Posterior vena cava (tissue), 2 donors: ENCODE measurements at places on chromosomes 2 and 18. TPM values are rescaled to one million over a fixed set of nuclear protein-coding genes. Genes with fewer than 3 reads are reported as not detected.
A peak's percentile ranks its signal among the peaks of the same experiment; 100 is the strongest.

DNA sequence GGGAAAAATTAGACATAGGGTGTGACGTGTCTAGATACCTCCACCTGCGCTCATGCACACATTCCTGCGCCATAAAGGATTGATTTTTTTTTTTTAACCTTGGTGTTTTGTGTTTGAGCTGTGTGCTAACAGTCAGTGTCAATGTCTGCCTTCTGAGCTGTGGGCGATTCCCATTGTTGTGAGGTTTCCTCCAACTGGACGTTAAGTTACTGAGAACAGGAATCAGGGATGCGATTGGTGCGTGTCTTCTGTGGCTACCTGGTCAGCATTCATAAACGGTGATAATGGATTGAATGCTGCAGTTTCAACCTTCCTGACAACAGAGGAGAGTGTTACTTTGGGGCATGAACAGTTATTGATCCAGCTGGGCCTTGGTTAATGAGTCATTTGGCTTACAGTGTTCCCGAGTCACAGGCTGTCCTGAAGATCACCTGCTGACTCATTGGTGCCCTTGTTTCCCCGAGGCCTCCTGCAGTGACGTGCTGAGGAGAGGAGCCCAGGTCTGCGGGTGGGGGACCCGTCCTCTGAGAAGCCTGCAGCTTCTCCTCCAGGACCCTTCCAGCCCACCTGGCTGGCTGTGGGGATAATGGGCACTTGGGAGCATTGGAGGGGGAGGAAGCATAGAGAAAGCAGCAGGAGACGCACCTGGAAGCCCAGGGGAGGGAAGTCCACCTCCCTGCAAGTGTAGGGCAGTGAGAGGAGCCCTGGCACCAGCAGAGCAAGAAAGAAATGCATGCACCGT is 25.8 kb upstream of the CABYR start:
- no peak for DNase-seq

DNA sequence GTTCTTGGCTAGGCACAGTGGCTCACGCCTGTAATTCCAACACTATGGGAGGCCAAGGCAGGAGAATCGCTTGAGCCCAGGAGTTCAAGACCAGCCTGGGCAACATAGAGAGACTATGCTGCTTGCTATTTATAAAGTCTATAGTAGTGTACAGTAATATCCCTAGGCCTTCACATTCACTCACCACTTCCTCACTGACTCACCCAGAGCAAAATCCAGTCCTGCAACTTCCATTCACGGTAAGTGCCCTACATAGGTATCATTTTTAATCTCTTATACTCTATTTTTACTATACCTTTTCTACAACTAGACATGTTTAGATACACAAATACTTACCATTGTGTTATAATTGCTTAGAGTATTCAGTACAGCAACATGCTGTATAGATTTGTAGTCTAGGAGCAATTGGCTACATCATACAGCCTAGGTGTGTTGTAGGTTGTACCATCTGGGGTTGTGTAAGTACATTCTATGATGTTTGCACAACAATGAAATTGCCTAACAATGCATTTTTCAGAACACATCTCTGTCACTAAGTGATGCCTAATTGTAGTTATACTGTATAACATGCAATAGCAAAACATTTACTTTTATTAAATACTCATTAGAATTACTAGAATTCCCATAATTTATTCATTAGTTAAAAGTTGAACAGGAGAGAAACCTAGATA is 8.8 kb downstream of the DHX57 start:
- no peak for DNase-seq

GRCh38 chr2:118849226-118850167 is 2.0 kb upstream of the EN1 start:
- no peak for DNase-seq

DNA sequence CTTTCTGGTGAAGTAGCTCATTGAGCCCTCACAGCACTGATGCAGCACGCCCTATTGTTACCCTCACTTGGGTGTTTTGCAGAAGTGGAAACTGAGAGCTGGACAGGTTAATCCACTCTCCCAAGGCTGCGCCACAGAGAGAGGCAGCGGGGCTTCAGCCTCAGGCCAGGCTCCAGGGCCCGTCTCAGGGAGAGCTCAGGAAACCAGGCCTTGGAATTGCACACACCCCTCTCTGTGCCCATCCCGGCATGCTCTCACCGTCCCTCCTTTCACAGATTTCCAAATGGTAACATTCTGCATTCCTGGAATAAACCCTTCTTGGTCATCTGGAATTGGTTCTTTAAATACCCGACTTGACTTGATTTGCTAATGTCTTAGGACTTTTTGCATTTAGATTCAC is 51.5 kb downstream of the TWIST2 start:
- peak; percentile 50 for DNase-seq

- no peak for DNase-seq
These were observed 29.3 kb downstream of the PIEZO2 start for GRCh38 chr18:11119959-11120587.

GRCh38 chr2:222257645-222258044 is 41.2 kb downstream of the PAX3 start:
- DNase-seq, result no peak

DNA sequence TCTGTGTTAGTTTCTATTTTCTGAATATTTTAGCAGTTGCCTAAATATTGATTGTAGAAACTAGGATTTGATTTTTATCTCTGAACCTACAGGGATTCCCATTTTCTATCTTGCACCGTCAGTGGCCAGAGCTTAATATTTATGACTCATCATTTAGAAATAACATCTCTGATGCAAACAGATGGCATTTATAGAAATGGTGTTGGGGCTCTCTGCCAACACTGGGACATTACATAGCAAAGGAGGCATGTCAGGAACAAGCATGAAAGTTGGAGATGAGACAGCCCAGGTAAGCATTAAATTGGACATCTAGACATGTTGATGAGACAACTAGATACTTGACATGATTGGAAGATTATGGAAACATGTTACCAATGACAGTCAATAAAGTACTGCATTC is 165.3 kb upstream of the SYT4 start:
- no peak for DNase-seq

DNA sequence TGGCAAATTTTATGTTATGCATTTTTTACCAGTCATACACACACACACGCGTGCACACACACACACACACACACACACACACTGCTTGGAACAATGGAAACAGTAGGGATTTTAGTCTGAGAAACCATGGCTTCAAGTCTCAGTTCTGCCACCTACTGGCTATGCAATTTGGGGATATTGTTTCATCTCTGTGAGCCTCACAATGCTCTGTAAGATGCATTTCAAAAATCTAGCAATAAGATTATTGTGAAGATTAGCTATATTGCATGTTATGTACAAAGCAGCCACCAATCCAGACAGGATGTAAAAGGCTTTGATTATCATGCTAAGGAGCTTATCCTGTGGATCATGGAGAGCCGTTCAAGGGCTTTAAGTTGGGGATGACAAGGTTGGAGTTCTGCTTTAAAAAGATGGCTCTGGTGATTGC is 401.4 kb downstream of the NBAS start:
- no peak for DNase-seq

GRCh38 chr2:236155406-236155805 is 12.8 kb downstream of the GBX2 start:
- DNase-seq, result no peak

DNA sequence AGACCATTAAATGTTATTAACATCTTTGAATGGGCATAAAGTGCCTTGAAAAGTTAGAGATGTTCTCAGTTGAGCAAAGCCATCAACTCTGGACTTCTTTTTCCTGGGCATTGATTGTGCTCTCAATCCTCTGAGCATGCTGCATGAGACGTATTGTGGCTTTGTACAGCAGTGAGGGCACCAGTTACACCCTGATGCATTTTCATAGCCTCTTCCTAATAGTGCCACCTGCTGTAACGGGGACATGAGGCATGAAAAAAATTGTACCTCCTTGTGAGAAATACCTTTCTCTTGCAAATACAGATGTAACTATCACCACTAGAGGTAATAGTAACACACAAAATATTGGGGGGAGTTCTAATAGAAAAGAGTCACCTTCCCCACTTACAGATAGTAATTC is 697.5 kb downstream of the TMEM182 start:
- DNase-seq, result no peak

The EMILIN1 gene
- total RNA-seq, result 323 TPM

The BOLL gene
- total RNA-seq, result not detected

The DSC2 gene
- 2.6 TPM for total RNA-seq

The MYL1 gene
- total RNA-seq, result not detected

The SLC5A7 gene
- total RNA-seq, result not detected

The UGT1A7 gene
- total RNA-seq, result not detected

The GALNT13 gene
- total RNA-seq, result 6.2 TPM

The FEV gene
- not detected for total RNA-seq
